ENCODE measurements at places on chromosomes 11 and 22.

DNA sequence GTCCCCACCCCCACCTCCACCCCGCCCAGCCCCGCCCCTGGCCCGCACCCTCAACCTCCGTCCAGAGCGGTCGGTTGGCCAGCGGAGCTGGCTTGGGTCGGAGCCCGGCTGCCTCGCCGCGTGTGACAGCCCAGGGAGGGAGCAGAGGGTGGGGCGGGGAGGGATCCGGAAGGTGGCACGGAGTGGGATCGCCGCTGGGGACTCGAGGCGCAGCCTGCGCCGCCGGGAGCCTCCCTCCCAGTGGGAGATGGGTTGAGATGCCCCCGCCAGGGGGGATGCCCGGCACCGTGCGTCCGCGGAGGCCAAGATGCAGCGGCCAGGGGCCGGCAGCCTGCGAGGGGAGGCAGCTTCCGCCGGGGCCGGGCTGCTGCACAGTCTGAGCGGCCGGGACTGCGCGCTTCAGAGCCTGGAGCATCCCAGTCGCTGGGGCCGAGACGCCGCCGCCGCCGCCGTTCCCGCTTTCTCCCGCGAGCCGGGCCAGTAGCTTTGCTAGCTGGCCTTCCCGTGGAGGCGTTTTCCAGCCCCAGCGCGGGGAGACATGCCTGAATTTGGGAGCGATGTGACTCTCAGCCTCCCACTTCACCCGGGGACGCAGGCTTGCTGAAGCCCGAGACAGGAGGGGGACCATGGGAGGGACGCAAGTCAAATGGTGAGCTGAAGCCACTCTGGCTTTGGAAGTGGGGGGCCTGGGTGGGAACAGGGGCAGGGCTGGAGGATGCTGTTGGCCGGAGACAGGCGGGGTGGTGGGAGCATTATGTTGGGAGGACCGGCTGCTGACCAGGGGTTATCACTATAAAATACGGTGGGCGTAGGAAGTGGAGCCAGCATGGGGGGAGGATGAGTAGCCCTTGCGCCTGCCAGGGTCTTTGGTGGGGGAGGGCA, 40.2 kb downstream of the DIXDC1 start:
- peak; percentile 11 for DNase-seq

GRCh38 chr11:102499931-102500330, 30.6 kb downstream of the MMP7 start:
- DNase-seq, result no peak

DNA sequence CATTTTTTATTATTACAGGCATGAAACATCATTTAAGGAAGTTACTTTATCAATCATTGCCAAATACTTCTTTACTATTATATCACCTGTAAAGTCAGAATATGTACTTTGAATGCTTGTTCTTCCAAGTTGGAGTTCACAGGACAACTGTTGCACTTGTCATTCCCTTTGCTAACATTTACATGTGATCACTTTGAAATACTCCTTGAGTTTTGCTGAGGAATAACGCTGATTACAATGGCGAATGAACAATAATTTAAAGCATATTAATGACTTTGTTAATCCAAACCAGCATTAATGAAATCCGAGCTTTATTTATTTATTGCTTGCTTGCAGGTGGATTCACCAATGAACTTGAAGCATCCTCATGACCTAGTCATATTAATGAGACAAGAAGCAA, 20.2 kb downstream of the TTC17 start:
- no peak for DNase-seq

DNA sequence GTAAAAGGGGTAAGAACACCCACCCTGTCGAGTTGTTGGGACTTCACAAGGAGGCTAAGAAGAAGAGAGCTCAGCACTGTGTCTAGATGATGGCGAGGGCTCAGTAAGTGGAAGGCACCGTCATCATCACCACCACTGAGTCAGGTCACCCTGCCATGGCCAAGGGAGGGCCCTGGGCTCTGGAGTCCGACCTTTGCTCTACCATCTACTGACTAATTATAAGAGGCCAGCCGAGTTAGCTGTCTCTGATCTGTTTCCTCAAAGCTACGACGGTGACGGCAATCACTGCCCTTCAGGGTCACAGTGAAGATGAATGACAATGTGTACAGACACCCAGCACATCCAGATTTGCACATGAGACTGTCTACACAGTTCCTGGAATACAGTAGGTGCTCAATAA, 29.3 kb downstream of the KIAA0930 start:
- peak; percentile 49 for DNase-seq

DNA sequence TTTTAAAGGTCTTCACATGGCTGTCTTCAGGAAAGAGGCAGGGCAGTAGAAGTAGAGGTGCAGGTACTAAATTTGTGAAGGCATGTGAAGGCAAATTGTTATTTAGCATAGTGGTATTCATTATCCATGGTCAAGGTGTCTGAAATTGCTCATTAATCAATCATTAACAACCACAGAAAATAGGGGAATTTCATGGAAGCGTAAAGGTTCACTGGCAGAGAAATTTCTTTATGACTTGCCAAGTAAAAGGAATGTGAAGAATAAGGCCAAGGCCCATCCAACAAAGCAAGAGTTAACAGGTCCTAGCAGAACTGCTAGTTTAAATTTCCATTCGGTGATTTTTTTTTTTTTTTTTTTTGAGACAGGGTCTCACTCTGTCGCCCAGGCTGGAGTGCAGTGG, 59.0 kb downstream of the RSF1 start:
- DNase-seq, result no peak

- DNase-seq, result no peak
Measured at GRCh38 chr11:122273476-122274191, 157.6 kb upstream of the BLID start.

DNA sequence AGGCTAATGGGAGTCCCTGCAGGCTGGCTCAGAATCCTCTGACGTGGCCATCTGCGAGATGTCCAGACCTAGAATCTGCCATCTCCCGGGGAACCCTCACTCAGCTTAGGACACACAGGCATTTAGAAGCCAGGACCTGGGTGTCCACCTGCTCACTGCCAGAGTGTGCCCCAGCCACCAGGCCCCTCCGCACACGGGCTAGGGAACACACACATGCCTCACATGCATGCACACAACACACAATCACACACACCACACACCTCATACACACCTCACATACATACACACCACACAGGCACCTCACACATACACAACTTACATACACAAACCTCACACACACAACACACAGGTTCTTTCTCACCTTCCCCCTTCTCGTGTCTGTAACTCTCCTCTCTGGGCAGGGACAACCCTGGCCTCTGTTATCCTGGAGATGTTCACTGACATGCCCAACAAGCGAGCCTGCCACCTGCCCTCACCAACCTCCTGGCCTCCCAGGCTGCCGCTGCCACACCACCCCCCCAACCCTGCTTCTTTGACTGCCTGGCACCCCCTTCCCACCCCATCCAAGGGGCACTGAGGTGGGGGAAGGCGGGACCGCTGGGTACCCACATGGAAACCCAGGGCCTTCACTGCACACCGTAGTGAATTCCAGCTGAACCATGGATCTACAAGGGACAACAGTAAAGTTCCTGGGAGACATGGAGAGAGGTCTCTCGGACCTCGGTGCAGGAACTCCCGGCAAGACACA, 38.1 kb downstream of the GNB1L start:
- DNase-seq, result no peak

GRCh38 chr11:104761511-104761910, 136.7 kb downstream of the CASP12 start:
- no peak for DNase-seq

- no peak for DNase-seq
Measured at GRCh38 chr11:78666675-78667160, 92.1 kb upstream of the NARS2 start.

GRCh38 chr11:124276081-124276480, 19.9 kb downstream of the OR8G5 start:
- peak; percentile 21 for DNase-seq

DNA sequence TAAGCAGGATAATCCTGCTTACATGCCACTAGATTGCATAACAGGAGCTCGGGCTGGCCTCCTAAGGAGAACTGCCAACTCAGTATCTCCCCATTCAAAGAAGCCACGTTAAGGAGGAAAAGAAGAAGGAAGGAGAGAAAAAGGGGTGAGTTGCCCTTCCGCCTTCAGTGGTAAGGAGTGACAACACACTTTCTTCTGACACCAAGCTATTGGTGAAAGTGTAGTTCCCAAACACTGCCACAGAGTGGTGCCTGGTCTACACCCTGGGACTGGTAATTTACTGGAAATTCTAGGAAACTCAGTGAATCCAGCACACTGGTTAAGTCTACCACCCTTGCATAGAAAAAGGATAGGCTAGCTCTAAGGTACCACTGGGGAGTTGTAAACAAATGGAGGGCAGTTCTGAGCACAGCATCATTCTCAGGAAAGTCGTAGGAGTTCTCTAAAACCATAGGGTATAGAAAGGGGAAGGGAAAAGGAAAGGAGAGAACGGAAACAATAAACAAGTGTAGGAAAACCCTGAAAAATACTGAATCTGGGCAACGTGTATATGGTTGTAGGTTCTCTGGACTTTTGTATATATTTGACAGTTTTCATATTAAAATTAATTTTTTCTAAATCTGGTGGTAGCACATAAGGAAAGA, 58.2 kb downstream of the RRAS2 start:
- peak; percentile 54 for DNase-seq

GRCh38 chr11:76628408-76628947, 42.1 kb downstream of the LRRC32 start:
- no peak for DNase-seq

GRCh38 chr11:33716243-33716642, 15.6 kb upstream of the C11orf91 start:
- peak; percentile 42 for DNase-seq

- peak; percentile 36 for DNase-seq
Measured at GRCh38 chr11:22304337-22304961, 33.7 kb upstream of the SLC17A6 start.

GRCh38 chr22:49440931-49441330, 386.7 kb downstream of the BRD1 start:
- no peak for DNase-seq

DNA sequence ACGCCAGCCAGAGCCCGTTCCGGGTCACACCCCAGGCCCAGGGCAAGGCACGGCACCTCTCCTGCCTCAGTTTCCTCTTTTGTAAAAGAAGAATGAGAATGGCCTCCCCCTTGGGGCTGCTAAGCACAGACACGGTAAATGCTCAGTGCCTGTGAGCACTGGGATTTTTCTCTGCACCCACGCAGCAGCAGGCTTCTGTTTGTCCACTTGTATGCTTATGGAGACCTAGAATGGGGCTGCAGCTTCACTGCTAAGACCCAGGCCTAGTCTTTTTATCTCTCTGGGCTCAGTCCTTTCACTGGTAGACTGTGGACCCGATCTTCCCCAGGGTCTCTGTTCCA, 1327.9 kb downstream of the TBC1D22A start:
- no peak for DNase-seq

DNA sequence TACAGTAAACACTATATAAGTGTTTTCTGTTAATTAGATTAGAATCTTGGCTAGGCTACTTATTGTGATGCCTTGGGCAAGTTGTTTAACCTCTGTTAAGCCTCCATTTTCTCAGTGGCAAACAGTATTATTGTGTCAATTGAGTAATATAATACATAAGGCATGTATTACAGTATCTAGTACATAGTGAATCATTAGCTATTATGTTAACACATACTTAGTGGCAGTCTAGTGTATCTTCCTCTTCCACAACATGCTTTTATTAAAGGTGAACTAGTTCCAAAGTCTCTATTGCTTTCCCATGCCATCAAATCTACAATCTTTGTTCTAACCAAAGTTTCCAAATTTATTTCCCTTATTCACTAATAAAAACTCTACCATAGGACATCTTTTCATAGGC, 200.9 kb downstream of the SOX6 start:
- DNase-seq, result no peak

- DNase-seq, result no peak
Measured at GRCh38 chr11:20634044-20634443, 34.6 kb downstream of the SLC6A5 start.

DNA sequence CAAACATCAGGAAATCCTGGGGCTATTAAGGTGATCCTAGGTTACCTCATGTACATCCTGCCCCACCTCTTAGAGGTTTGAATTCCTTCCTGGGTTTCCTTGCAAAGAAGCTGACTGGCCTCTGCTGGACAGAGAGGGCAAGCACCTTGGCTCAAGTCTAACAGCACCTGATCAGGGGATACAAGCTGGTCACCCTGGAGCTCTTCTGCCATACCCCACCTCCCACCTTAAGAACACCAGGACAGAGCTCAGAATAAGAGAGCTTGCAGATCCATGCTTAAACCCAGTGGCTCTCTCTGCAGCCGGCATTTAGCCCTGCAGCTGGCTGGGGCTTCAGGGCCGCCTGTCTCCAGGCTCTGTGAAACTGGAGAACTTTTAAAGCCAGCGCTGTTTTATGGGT, 386.6 kb upstream of the NARS2 start:
- peak; percentile 16 for DNase-seq

- DNase-seq, result no peak
Measured at GRCh38 chr11:84212468-84213390, 926.6 kb upstream of the CCDC90B start.

DNA sequence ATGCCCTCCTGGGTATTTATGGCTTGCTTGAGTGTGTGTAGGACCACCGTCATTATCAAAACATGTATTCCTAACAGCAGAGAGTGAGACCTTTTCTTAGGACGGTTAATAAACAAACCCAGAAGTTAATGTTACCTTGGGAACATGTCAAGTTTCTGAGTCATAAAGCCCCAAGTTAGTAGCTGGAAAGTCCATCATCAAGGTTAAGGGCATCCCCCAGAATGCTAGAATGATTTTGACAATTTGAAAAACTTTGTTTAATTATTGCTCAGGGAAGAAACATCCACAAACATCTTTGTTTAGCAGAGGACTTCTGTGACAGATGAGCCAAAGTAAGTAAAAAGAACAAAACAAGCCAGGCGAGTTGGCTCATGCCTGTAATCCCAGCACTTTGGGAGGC, 20.0 kb downstream of the CAVIN3 start:
- no peak for DNase-seq

- DNase-seq, result no peak
Measured at GRCh38 chr11:63290285-63290684, 46.9 kb upstream of the SLC22A25 start.

GRCh38 chr22:24423519-24424000, 3.8 kb upstream of the ADORA2A start:
- DNase-seq, result peak; percentile 62

DNA sequence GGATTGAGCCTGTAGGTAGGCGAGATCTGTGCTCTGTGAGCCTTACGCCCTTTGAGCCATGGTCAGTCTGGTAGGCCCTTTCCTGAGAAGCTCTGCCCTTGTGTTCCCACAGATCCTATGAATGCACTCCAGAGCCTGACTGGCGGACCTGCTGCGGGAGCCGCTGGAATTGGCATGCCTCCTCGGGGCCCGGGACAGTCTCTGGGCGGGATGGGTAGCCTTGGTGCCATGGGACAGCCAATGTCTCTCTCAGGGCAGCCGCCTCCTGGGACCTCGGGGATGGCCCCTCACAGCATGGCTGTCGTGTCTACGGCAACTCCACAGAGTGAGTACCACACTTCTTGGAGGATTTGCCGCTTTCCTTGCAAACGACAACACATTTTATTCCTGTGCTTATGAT, 47.4 kb downstream of the MED15 start:
- DNase-seq, result no peak
